ENCODE measurements at places on chromosomes 6 and 20. TPM values are rescaled to one million over a fixed set of nuclear protein-coding genes. Genes with fewer than 3 reads are reported as not detected.

The SYNDIG1 gene
- not detected for total RNA-seq

- H3K4me3 ChIP-seq, result no peak overlapping the region
- DNase-seq, result no peak
- H3K4me1 ChIP-seq, result peaks cover 12% of the 10 kb centered on the region
- peaks cover 100% of the 10 kb centered on the region for H3K27me3 ChIP-seq
- H3K36me3 ChIP-seq, result no peaks in the 10 kb centered on the region
- H3K27ac ChIP-seq, result no peak overlapping the region
Measured at GRCh38 chr6:27293436-27294098, 18.5 kb downstream of the POM121L2 start.

DNA sequence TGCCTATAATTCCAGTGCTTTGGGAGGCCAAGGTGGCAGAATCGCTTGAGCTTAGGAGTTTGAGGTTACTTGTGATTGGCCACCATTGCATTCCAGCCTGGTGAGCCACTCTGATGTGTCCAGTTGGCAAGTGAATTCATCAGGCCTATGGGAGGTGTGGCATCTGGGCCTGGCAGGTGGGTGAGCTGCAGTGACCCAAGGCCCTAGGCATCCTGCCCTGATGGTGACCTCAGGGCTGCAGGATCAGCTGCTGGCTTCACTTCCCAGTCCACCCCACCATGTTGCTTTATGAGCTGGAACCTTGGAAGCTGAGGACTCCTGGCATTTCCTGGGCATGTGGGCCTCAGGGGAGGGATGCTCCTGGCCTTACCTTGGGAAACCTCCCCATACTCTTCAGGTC, 20.5 kb downstream of the RSPH9 start:
- H3K4me3 ChIP-seq, result no peak overlapping the region
- H3K4me1 ChIP-seq, result peaks cover 26% of the 10 kb centered on the region
- H3K27ac ChIP-seq, result no peak overlapping the region

The GGT7 gene
- total RNA-seq, result 19.1 TPM

The TBX18 gene
- 0.79 TPM for total RNA-seq

Measured in transverse colon (tissue), 4 donors.